ENCODE measurements at places on chromosomes 1 and 21.

DNA sequence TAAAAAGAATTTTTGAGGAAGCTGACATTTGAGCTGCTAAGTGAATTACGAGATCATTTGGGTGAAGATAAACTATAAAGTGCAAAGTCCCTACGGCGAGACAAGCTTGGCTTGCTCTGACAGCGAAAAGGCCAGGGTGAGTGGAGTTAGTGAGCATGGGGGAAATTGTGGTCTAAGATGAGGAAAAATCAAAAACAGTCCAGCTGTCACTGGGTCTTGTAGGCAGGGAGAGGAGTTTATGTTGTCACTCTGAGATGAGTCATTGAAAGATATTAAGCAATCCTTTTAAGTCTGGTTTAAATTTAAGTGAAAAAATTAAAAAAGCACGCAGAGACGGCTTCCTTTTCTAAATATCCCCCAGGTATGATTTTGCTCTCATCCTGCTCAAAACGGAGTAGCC lies 601.9 kb downstream of the MRPL39 start:
- DNase-seq: no peak

DNA sequence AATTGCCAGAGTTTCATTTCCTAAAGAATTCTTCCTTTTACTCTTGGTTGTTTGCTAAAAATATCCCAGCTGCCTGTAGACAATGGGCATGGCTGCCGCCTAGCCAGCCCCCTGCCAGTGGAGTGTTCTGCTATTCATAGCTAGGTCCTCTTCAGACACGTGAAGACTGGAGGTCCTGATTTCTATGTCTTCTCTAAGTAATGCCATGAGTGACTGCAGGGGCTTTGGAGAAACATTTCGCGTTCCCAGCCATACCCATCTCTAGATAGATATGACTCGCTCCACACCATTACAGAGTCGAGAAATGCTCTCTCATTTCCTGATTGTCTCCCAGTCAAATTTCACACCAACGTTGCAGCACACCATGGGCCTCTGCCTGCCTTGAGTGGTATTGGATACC lies 99.5 kb upstream of the BACE2 start:
- DNase-seq: no peak

- no peak for DNase-seq
Measured at GRCh38 chr1:62800825-62801306, 16.9 kb downstream of the ATG4C start.

GRCh38 chr1:40776236-40777072 lies 7.1 kb upstream of the KCNQ4 start:
- no peak for DNase-seq

DNA sequence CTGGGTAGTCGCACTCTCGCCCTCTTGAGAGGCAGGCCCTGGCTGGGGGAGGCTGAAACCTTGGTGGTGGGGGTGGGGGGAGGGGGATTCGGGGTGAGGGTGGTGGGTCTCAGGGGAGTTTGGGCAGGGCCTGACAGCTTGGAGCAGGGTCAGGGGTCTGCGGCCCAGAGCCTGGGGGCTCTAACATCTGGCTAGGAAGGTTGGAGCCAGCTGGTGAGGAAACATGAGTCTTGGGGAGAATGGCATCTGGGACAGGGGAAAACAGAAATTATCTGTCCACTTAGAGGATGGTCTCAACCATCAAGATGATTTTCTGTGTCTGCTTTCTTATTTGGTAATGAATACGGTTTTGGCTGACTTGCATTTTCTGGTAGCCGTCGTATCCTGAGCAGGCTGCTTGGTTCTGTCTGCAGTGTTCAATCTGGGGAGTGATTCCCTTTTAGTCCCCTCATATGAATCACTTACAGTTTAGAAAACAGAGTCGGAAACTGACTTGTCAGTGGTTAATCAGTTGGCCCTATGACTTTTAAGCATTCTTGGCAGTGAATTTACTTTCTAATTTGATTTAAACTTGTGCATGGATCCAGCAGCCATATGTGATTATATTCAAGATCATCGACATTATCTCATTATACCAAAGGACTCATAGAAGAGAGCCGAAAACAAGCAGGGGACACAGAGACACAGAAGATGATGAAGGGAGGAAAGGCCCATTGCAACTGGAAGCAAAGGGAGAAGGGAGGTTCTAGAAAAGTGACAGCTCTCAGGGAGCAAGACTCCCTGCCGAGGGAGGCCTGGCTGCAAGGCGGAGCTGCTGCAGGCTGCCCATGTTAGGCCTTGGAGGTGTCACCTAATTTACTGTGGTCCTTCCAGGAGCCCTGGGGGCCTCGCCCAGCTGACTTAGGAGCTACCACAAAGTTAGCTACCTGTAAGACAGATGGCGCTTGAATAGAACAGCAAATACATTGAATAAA lies 237.6 kb downstream of the SDCCAG8 start:
- DNase-seq: no peak

GRCh38 chr1:226870401-226871279 lies at the start of gene PSEN2:
PSEN2 (plus strand) TSS chr1:226870616; CDS start chr1:226881908, 11,292 bp downstream.
- DNase-seq: peak; percentile 76

- no peak for DNase-seq
Measured at GRCh38 chr1:113003751-113004690, 48.0 kb upstream of the SLC16A1 start.

- no peak for DNase-seq
Measured at GRCh38 chr1:89332461-89332860, 31.4 kb upstream of the GBP6 start.

GRCh38 chr1:156838972-156839371 lies 19.9 kb downstream of the INSRR start:
- no peak for DNase-seq

DNA sequence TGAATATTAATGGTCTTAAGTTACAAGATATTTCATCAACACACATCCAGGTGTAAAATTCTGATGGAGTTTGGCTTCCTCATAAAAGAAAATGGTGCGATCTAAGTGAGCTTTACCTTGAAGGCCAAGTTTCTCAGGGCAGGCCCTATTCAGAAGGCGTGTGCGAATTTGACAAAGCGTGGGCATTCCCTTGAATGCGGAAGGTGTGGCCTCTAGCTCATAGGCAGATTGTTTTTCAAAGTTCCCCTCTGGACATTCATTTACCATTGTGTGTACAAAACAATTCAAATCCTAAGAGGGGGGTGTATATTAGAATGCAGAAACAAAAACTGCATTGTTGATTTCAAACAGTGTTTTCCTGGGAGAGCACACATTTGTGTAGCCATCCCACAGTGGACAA lies 411.9 kb upstream of the PKN2 start:
- DNase-seq: no peak

DNA sequence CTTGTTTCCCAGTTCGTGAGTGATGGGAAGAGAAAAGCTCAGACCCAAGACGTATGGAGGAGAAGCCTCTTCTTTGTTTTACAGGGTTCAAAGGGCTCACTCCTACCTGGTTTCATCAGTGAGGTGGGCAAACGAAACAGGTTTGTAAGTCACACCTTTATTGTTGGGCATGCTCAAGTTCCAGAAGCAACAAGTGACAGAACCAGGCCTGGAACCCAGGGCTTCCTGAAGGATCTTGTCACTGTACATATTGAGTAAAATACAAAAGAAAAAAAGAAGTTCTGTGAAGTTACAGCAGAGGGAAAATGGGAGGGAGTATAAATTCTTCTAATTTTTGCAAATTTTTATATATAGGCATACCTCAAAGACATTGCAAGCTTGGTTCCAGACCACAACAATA lies 320.9 kb upstream of the PROX1 start:
- DNase-seq: no peak

DNA sequence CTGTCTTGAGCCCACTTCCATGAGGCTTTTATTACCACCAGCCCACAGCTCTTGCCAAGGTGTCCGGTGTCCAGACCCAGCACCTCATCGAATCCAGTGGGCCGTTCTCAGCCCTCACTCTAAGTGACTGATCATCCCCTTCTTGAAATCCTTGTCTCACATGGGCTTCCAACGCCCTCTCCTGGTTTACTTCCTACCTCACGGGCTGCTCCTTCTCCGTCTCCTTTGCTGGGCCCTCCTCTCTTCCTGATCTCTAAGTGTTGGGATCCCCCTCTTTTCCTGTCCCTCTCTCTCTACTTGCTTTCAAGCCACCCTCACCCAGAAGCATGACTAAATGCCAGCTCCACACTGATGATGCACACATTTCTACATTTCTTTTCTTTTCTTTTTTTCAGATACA lies 9.0 kb upstream of the RHBG start:
- DNase-seq: no peak
